ENCODE measurements at places on chromosomes 12 and 14. TPM values are rescaled to one million over a fixed set of nuclear protein-coding genes. Genes with fewer than 3 reads are reported as not detected.

Gene IFT81
- 54.0 TPM for total RNA-seq

Gene LRTM2
- total RNA-seq = not detected

Gene RNASE1
- 139 TPM for total RNA-seq

Gene FERMT2
- total RNA-seq = 298 TPM

Gene HCAR3
- 2.9 TPM for total RNA-seq

Gene E2F7
- 7.2 TPM for total RNA-seq

Gene HOXC9
- total RNA-seq = 1.8 TPM

Gene PRIM1
- 23.2 TPM for total RNA-seq

Gene NANOG
- 0.21 TPM for total RNA-seq

Gene SRGAP1
- 18.0 TPM for total RNA-seq

Gene OR6C74
- not detected for total RNA-seq

Gene SPX
- 0.95 TPM for total RNA-seq

Gene GXYLT1
- 39.2 TPM for total RNA-seq

Gene KRT85
- not detected for total RNA-seq

Gene RPGRIP1
- 0.48 TPM for total RNA-seq

Gene GPR137C
- total RNA-seq = 14.0 TPM

Gene FGD4
- total RNA-seq = 24.8 TPM

Gene PRH1
- total RNA-seq = 103 TPM

Gene CCER1
- not detected for total RNA-seq

Gene HOXC4
- 1.6 TPM for total RNA-seq

GRCh38 chr12:12721176-12721751 is 4.1 kb downstream of the CDKN1B start:
- no peak for DNase-seq

DNA sequence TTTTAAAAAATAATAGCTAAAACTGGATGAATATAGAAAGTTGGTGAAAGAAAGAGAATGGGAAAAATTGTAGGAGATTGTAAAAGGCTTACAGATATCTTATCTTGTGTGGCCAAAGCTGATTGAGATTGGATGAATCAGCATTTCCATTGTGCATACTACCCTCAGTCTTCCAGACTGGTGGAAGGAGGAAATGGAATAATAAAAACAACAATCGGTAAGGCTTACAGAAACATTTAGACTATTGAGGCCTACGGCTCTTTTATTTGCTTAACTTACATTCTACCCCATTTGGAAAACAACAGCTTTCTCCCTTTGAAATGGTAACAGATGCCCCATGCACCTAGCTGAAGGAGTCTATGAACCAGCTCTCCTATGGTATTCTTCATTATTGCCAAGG is 129.8 kb downstream of the PTPRB start:
- DNase-seq = no peak

DNA sequence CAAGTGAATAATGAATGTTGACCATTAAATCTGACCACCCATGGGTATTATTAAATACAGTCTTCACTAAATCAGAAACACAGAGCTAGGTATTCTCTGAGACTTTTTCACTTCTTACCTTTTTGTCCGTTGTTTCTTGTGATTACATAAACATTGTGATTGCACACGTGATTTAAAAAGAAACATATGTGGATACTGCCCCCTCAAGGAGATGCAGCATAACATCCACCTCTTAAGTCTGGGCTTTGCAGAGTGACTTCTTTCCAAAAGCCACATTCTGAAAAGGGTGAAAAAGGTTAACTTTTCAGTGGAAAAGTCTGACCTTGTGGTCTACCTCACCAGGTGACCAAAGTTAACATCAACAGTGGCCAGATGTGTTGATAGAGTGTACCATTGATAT is 185.5 kb upstream of the FAR2 start:
- DNase-seq = no peak

DNA sequence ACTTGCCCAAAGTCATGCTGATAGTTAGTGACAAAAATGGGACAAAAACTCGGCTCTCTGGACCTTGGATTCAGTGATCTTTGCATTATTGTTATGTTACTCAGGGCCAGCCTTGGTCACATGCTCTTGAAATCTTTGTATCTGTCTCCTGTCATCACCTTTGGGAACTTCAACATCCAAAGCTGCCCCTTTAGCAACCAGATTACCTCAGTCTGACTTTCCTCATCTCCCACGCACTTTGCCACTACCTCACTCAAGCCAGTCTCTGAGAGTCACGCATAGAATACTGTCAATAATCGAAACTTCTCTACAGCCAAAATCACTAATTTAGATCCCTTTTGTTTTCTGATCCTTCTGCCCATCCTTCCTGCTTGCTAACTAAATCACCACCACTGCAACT is 90.8 kb upstream of the DAAM1 start:
- DNase-seq = no peak

DNA sequence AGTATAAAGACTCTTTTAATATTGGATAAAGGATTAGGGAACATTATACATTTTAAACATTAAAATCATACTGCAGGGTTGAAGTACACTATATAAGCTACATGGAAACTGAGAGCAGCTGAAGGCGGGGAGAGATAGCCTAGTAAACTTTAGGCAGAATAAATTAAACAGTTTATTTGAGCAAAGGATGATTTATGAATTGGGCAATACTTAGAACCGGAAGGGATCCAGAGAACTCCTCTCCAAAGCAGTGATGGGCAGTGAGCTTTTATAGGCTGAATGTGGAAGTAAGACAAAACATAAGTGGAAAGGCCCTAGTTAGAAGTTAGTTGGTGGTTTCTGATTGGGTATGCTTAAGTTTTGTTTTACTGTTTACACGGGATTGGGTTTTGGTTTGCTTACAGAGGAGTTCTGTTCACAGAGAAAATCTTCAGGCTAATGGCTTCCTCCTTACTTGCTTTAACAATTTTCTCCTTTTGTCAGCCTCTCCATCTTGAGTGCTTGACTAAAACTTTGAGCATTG is 18.9 kb downstream of the LEMD3 start:
- DNase-seq = no peak

DNA sequence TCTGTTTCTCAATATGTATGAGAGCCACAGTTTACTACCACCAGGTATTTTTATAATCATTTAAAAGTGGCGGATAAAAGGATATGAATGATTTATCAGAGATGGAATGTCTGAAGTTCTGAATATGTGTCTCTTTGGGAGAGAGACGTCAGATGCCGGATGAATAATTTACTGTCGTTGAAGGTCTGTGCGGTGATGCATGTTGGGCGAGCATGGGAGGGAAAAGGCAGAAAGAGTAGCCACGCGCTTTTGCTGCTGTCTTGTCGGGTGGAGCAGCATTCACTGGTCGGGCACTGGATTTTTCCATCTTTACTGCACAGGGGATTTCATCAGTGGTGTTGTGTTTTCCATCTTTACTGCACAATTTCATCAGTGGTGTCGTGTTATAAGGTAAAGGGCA is 65.6 kb downstream of the SYNE2 start:
- no peak for DNase-seq

DNA sequence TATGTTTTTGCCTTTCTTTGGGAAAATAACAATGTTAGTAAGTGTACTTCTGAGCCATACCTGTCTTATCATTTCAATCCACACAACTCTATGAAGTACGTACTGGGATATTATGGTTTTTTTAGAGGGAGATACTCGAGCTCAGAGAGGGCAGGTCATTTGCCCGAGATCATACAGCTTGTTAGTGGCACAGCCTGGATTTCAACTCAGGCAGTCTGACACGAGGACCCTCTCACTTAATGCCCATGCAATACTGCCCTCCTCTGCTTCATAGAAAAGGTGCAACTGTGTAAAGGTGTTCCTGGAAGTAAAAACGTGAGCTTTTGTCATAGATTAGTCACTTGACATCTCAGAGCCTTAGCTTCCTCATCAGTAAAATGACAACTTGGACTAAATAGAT is 128.0 kb downstream of the NDUFA12 start:
- no peak for DNase-seq

GRCh38 chr12:115942346-115942745 is 335.1 kb downstream of the MED13L start:
- no peak for DNase-seq

DNA sequence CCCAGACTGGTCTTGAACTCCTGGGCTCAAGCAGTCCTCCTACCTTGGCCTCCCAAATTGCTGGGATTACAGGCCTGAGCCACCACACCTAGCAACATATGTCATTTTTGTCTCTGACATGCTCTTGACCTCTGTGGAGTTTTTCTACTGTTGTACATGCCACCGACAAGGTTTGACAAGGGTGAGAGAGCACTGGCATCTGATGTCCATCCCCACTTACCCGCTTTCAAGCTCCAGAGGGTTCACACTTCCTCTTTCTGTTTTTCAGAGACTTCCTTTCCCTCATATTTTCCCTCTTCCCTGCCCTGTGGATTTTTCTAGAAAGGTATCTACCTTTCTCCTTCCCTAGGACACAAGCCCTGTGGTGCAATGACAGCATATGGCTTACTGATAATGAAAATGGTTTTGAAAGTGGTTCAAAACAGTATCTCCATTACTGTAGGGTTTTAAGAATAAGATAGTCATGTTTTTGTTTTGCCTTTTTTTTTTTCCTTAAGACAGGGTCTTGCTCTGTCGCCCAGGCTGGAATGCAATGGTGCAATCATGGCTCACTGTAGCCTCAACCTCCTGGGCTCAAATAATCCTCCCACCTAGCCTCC is 27.7 kb upstream of the PLEKHG3 start:
- no peak for DNase-seq

- DNase-seq = no peak
Observed at GRCh38 chr14:61838661-61839245, 76.5 kb downstream of the SNAPC1 start.

- no peak for DNase-seq
Observed at GRCh38 chr12:52126605-52127578, 47.4 kb downstream of the SMIM41 start.

GRCh38 chr12:50937653-50938052 is 14.7 kb upstream of the HIGD1C start:
- DNase-seq = no peak

DNA sequence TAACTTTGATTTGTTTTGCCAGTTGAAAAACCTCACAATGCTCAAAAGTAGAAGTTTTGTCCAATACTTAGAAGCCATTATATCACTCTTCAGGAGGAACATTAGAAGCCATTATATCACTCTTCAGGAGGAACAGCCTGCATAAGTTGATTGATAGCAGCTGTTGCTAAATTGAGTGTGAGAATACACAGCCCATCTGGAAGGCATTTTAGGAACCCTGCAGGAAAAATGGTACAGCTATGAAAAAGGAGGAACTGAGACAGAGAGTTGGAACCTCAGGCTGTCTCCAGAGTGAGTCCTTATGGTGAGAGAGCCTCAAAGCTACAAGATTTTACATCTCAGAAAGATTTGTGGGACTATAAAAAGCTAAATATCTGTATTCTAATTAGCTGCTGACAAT is 207.0 kb downstream of the MYRFL start:
- no peak for DNase-seq

DNA sequence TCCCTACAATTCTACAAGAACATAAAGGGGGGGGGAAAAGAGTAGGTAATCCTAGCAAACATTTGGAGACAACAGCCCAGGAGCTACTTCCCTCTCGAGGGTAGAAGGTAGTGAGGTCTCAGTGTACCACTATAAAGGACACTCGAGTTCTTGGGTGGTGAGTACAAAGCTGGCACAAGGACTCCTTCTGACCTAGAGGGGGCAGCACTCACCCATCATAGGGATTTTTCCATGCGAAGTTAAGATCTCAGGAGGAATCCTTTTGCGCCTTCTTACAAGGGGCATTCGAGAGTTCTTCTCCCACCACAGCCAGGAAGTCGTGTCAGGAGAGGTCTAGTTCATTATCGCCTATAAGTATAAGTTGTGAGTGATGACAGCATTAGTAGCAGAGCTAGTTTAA is 200.2 kb upstream of the RBM19 start:
- no peak for DNase-seq

- no peak for DNase-seq
Observed at GRCh38 chr14:22822016-22822570, 6.9 kb upstream of the SLC7A7 start.

DNA sequence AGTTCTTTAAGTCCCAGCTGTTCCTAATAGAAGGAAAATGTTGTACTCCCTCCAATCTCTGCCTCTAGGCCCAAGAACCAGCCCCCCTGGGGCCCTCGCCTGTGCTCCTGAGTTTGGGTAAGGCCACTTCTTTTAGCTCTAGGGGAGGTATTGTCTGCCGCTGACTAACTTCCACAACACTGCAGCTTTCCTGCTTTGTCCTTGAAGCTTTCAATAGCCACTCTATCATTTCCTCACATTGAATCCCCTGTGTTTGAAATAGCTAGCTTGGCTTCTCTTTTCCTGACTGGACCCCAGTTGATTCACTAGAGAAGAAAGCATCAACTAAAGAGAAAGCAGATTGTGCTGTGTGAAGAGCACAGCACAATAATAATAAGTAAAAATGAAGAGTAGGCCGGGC is 28.8 kb downstream of the KRT80 start:
- no peak for DNase-seq

- DNase-seq = no peak
Observed at GRCh38 chr14:102857444-102857843, 65.0 kb upstream of the AMN start.

DNA sequence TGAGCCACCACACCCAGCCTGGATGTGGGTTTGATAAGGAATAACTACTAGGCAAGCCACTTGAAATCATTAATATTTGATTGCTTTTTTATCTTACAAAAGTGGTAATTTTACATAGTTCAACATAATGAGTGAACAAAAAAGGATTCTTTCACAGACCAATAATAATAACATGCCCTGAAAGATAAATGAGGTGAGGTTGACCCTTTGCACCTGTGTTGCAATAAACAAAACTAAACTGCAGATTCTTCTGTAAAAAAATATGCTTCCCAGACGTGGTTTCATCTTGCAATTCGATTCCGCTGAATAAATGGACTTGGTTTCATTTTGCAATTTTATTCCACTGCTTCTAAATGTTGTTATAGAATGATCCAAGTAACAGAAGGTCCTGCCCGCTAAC is 1514.9 kb upstream of the TMEM132C start:
- no peak for DNase-seq

GRCh38 chr12:16555630-16556029 is 50.3 kb downstream of the LMO3 start:
- no peak for DNase-seq

DNA sequence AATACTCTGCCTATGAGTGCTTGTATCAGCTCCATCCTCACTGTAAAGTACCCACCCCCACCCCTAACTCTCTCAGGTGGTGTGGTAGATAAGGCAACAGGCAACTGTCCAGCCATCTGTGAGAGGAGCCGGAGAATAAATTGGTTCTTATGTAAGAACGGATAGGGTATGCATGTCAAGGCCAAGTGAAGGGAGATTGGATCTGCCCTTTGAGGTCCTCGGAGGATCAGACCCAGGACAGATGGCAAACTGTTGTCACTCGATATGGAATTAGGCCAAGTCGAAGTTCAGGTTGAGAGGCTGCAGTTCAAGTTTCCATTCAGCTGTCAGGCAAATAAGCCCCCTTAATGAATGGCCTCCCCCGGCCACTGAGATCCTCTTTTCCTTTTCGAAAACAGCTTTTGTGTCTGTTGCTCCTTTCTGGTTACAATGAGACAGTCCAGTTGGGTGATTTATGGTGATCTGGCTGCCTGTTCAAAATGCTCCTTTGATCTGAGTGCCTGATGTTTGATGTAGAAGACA is 120.3 kb downstream of the VRK1 start:
- no peak for DNase-seq

DNA sequence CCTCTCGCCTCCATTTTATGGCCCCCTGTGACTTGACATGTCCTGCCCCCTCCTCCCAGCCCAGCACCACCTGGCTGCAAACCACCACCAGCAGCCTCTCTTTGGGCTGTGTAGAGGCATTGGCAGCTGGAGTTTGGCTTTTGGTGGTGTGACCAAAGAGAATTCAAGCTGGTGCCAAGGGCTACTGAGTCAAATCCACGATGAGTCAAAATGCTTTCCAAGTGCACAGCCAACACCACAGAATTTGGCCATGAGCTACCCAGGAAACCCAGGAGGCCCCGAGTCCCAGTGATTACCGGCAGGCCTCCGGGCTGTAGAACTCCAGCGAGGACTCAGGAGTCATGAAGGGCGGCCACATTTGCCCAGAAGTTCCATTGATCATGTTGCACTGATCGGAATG is 53.8 kb downstream of the SCARB1 start:
- no peak for DNase-seq

All from urinary bladder (tissue), 4 donors.